ENCODE measurements at places on chromosomes 7 and 10.

GRCh38 chr7:158409816-158410330, 177.8 kb downstream of the PTPRN2 start:
- no peak for DNase-seq

- peak; percentile 10 for DNase-seq
Observed at GRCh38 chr10:42963312-42963711, 113.6 kb upstream of the RET start.

GRCh38 chr10:59362144-59362958, at the start of gene FAM13C:
Gene FAM13C (minus strand): TSS chr10:59362549. CDS start chr10:59362460, 89 bp downstream.
- DNase-seq = peak; percentile 67

GRCh38 chr10:14822879-14823755, 14.7 kb downstream of the CDNF start:
- DNase-seq = no peak

DNA sequence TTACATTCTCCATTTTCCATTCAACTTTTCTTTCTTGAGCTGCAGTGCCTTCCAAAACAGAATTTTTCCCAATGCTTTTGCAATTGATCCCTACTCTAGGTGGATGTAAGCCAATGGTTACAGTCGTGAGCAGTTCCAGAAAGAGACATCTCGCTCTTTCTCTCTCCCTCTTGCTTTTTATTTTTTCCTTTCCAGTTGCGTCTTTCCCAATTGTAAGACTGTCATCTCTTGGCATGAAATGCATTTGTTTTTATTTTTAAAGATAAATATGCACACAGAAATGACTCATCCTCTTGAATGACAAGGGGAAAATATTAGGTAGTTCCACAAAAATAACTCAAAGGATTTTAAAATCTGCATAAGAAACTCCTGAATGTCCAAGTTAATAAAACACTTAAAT, 25.1 kb downstream of the GLI3 start:
- no peak for DNase-seq

- DNase-seq = no peak
Observed at GRCh38 chr7:21771906-21772610, 173.6 kb downstream of the CDCA7L start.

DNA sequence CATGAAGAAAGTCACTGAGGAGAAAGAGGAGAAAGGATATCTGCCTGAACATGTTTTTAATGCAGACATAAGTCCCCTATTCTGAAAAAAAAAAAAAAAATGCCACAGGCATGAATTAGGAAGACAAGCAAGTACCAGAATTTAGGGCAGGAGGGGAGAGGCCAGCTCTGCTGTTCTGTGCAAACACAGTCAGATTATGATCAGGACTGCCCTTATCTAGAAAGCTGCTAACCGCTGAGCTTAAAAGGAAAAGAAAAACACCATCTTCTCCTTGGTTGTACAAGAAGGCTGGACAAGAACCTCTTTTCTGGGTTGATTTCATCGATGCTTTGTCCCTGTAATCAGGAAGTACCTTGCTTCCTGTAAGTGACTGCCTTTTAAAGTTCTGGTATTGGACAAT, 15.3 kb upstream of the PWWP2B start:
- no peak for DNase-seq

DNA sequence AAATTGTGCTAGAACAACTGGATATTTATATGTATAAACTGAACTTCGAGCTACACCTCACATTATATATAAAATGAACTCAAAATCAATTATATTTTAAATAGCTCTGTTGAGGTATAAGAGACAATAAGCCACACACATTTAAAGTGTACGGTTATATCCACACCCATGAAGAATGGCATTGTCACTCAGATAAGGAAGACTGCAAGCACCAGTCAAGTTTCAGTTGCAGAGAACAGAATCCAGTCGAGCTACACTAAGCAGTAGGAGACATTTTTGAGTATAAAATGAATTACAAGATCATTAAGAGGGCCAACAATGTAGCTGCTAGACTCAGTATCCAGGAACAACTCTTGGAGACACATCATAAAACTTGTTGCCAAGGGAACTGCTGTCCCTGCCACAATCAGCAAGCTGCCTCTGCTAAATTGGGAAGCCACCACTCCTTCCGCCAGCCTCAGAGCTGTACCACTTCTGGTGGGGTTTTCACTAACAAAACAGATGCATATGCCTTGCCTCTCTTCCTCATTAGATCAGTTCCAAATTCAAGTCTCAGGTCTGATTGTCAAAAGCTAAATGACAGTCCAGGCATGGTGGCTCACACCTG, 19.6 kb upstream of the GPNMB start:
- DNase-seq = no peak

DNA sequence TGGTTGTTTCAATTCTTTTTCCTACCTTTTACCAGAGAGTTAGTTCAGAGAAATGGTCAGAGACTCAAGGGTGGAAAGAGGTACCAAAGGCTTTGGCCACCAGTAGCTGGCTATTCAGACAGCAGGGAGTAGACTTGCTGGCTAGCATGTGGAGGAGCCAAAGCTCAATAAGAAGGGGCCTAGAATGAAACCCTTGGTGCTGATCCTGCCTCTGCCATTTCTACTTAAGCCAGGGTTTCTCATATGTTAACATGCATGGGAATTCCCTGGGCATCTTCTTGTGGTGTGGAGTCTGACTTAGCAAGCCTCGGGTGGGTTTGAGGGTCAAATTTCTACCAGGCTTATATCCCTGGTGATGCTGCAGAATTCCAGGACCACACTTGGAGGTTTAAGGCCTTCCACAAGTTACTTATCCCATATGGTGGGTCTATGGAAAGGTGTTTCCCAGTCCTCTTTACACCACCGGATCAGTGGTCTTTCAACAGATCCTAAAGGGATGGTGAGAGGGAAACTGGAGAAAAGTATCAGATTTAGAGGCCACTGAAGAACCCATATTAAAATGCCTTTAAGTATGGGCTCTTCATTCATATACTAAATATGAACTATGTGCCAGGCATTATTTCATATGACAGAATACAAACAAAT, 3.2 kb downstream of the IL6 start:
- DNase-seq = no peak

- peak; percentile 35 for DNase-seq
Observed at GRCh38 chr10:62130948-62131347, 137.7 kb downstream of the RTKN2 start.

DNA sequence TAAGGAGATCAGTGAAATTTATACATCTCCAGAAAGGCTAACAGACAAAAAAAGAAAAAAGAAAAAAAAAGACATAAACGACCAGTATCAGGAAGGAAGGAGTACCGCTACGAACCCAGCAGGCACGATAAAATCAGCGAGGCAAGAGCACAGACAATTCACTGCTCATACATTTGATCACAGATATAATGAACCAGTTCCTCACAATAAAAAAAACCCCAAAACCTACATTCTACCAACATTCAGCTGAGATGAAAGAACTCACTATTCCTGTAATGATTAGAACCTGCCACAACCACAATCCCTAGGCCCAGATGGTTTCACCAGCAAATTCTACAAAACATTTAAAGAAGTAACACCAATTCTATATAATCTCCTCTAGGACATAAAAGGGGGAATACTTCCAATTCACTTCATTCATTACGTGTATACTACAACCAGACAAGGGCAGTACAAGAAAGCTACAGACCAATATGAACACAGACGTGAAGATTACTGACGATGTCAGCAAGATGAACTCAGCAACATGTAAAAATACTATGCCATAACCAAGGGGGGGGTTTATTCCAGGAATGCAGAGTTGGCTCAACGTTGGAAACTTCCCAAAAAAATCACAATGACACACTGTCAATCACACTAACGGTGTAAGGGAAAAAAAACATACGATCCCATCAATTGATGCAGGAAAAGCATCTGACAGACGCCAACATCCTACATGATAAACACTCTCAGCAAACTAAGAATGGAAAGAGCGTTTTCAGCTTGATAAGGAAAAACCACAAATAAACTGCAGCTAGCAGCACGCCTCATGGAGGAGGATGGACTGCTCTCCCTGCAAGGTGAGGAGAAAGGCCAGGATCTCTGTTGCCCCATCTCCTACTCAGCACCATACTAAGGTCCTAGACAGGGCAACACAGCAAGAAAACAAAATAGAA, 256.2 kb downstream of the ELFN1 start:
- no peak for DNase-seq

DNA sequence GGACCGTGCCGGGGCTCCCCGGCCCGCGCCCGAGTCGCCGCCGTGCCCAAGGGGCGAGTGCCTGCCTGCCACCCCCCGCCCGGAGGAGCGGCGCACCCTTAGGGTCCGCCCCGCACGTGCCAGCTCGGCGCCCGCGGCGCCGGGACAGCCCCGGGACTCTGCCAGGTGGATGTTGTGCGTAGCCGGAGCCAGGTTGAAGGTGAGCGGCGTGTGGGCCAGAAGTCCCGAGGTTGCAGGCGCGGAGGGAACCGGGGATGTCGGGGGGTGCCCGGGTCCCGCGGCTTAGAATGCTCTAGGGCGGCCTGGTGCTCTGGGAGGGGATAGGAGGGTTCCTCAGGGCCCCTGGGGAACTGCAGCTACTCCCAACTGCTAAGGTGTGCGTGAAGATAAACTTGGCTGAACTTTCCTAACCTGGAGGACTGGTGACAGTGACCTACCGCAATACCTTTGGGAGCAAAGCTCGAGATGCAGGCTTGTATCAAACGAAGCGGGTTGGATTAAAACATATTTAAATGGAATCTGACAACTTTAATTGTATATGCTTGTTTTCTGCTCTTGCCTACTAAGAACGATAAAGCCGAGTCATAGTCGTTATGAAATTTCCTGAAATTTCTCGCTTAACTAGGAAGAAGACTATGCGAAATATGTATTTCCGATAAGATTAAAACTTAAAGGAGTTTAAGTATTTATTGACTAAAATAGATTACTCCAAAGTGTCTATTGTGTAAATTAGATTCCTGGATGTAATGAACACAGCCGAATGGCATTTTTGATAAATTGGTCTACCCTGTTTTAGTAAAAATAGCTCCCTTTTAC, at the start of gene CUX1:
TSS of gene CUX1 (plus strand) at position 156 of the 816 bp plus-strand sequence. CDS start at position 170, 14 bp downstream.
- DNase-seq = no peak

GRCh38 chr7:2326951-2327350, 12.7 kb upstream of the SNX8 start:
- DNase-seq = no peak

DNA sequence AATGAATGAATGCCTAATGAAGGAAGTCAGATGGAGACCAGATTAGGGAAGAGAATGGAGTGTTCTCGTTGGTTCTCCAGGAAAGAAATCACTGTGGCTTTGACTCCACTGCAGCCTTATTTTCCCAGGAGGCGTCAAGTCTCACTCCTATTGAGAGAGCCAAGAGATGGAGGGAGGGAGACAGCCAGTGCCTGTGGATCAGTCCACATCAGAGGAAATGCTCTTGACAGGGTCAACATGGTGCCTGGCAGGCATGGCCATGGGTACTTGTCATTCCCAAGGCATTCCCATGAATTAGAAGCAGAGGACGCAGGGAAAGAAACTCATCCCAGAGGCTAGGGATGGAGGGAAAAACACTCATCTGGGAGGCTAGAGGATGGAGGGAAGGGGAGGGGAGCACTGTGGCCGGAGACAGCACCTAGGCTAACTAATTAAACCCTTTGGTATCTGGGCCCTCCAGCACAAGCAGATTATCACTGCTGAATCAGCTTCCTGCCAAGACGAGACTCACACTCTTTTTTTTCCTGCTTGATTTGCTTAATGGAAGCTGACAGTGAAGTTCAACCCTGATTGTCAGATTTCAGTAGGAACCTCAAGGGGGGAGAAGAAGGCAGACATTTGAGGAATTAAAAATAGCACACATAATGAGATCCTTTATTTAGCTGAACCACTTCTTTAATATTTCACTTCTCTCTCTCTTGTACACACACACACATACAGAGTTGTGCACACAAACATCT, 1233.2 kb upstream of the AUTS2 start:
- no peak for DNase-seq

DNA sequence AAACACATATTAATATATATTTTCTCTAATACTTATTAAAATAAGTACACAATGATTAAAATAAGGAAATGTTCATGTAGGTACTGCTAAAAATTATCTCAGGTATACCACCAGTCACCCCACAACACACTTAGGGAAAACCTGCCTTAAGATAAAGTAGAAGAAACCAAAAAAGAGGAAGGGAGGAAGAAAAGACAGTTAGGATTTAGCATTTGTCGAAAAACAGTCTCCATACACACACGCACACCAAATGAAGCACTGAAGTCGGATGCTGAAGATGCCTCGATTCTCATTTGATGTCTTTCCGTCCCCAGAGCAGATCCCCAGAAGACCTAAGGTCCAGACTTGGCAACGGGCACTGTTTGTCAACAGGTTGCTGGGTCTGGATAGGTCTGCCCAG, 30.0 kb upstream of the ARID5B start:
- DNase-seq = no peak

DNA sequence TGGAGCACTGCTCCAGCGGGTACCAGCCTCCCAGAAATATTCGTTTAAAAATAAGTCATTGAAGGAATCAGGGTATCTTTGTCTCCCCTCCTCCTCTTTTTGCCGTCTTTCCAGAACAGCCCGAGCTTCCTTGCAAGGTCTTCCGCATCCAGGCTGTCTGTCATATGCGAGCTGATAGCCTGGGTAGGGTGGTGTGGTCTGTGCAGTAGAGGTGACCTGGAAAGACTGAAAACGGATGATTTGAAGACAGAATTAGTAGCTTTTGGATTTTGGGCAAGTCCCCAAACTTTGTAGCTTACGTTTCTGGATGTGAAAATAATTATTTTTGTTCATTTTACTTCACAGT, 480 bp downstream of the VPS50 start:
- no peak for DNase-seq

DNA sequence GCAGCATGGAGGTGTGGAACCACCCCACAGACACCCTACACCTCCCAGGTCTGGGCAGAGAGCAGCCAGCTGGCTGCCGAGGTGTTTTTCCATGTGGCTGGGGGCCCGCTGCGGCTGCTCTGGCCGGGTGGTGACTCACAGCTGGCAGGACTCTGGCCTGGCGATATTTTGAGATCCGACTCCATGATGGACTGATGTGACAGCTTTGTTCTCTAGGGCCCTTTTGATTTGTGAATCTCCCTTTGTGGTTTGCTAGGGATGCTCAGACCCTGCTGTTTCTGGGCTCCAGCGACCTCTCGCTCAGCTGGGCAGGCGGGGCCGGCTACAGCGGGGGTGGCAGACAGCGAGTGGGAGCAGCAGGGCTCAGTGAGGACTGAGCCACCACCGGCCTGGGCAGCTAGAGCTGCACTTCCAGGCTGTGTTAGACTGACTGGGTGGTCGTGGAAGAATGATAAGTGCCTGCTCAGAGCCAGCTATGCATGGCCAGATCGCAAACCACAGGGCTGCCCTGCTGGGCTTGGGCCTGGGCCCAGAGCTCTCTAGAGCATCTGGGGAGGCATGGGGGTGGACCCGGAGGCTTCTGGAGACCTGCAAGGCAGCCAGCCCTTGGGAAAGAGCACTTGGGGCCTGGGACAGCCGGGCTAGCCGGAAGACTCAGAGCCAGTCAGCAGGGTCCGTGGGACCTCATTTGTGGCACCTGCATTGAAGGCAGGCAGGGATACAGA, 46.2 kb upstream of the GDF10 start:
- peak; percentile 80 for DNase-seq

- no peak for DNase-seq
Observed at GRCh38 chr7:35386082-35386815, 132.3 kb upstream of the TBX20 start.

- no peak for DNase-seq
Observed at GRCh38 chr7:41224063-41224763, 478.7 kb downstream of the INHBA start.

GRCh38 chr7:16431646-16432424, 10.5 kb upstream of the CRPPA start:
- no peak for DNase-seq

GRCh38 chr10:109924967-109925620, 1.8 kb upstream of the XPNPEP1 start:
- DNase-seq = no peak
